Umbilical cord (tissue), 2 donors: ENCODE measurements at places on chromosomes 11 and 22. TPM values are rescaled to one million over a fixed set of nuclear protein-coding genes. Genes with fewer than 3 reads are reported as not detected.

ANO5 gene
- 2.6 TPM for total RNA-seq

DDIAS gene
- total RNA-seq = 6.3 TPM

OR51B2 gene
- 2.9 TPM for total RNA-seq

TSPAN32 gene
- 1.7 TPM for total RNA-seq

CSRP3 gene
- 0.72 TPM for total RNA-seq

TPBGL gene
- 0.24 TPM for total RNA-seq

GRCh38 chr11:134792044-134792443 is 380.0 kb upstream of the B3GAT1 start:
- DNase-seq = no peak

GRCh38 chr22:44170470-44170869 is 10.3 kb upstream of the PARVG start:
- DNase-seq = no peak

- DNase-seq = no peak
These were observed 7.5 kb upstream of the NRGN start for GRCh38 chr11:124732230-124732629.

- DNase-seq = no peak
These were observed 111.7 kb downstream of the CD44 start for GRCh38 chr11:35250621-35251020.

DNA sequence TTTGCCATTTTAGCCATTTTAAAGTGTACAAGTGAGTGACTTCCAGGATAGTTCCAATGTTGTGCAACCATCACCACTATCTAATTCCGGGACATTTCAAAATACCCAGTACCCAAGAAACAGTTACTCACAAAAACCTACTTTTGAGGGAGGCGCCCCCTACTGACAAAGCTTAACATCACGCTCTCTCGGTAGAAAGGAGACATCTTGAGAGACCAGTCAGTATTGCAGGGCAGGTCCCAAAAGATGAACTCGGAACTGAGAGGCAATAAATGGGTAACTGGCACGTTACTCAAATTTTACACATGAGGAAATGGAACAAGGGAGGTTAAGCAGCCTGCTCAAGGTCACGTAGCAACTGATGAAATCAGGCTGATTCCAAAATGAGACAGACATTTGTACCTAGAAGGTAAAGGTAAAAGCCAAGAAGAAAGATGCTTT is 50.0 kb upstream of the POU2AF1 start:
- peak; percentile 43 for DNase-seq

GRCh38 chr22:48872271-48873190 is 955.1 kb downstream of the BRD1 start:
- DNase-seq = no peak

- DNase-seq = peak; percentile 78
These were observed at the start of gene CTSF for GRCh38 chr11:66568124-66568916. CTSF (minus strand) TSS chr11:66568606; CDS start chr11:66568486, 120 bp downstream.

DNA sequence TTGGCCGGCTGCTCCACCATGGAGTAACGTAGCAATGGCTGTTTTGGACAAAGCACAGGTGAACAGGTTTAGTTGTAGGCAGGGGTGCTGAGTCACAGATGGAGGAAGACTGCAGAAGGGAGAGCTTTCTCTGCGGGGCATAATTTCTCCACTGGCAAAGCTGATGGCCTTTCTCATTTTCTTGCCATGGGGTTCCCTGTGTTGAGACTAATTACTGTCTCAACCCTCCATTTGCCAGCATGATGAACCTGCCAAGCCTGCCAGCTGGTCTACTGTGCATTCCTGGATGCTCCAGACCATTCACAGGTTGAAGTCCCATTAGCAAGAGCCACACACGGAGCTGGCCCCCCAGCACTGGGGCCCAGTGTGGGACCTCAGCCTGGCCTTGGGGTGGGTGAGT is 202.4 kb downstream of the BARX2 start:
- no peak for DNase-seq
